ENCODE measurements at places on chromosomes 7 and 10.
A peak's percentile ranks its signal among the peaks of the same experiment; 100 is the strongest.

DNA sequence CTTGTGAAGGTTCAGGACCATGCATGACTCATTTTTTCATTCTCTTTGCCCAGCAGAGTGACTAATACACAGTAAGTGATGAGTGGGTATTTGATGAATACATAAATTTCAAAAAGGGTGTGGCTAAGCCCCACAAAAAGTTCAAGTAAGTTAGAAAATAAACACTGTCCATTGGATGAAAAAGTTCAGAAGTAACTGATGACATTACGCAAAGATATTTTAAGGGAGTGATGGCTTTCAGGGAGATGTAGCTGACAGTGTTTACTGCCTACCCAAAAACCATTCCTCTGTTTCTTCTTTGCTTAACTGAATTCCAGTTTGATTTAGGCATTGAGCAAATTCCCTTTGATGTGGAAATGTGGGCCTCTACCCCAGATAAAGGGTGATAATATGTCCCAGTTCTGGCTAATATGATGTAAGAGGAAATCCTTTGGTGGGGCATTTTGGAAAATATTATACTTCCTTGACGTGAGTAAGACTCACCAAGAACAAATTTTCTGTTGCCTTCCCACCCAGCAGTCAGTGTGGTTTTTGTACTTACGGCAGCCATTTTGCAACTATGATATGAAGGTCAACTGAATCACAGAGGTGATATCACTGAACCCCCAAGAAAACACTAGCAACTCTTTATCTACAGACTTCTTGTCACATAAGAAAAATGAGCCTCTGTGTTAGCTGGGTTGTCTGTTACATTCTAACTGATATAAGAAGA lies 29.0 kb upstream of the EBLN1 start:
- DNase-seq, result no peak

GRCh38 chr7:130650611-130651120 lies 17.9 kb downstream of the COPG2 start:
- no peak for DNase-seq

GRCh38 chr10:30074933-30075332 lies 15.5 kb upstream of the JCAD start:
- no peak for DNase-seq

GRCh38 chr10:2244471-2244870 lies 507.1 kb upstream of the ADARB2 start:
- no peak for DNase-seq

GRCh38 chr7:101935521-101936141 lies 118.2 kb downstream of the CUX1 start:
- peak; percentile 82 for DNase-seq

GRCh38 chr10:69061305-69062161 lies 26.4 kb upstream of the SRGN start:
- DNase-seq, result peak; percentile 73

All from Right ventricle myocardium superior (tissue), 1 donor.